Urinary bladder (tissue), 4 donors: ENCODE measurements at places on chromosomes 6 and 20.

DNA sequence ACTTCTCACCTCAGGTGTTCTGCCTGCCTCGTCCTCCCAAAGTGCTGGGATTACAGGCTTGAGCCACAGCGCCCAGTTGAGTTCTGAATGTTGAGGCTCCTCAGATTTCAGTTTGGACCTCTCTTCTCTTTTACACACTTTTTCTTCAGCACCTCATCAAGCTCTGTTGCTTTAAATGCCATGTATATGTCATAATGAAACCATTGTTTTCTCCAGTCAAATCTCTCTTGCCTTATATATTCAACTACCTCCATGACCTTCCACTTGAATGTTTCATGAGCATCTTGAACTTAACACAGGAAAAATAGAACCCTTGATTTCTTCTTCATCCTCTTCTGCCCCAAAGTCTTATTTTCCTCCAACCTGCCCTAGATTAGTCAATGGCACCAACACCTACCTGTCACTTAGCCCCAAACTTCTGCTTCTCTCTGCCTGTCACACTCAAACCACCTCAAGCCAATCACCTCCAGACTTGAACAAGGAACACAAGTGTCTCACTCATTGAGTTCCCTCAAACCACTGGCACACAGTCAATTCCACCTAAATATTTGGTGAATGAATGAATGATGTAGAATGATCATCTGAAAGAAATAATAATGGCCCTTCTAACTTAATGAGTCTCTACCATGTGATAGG is 161.0 kb upstream of the SGK1 start:
- no peak for DNase-seq

DNA sequence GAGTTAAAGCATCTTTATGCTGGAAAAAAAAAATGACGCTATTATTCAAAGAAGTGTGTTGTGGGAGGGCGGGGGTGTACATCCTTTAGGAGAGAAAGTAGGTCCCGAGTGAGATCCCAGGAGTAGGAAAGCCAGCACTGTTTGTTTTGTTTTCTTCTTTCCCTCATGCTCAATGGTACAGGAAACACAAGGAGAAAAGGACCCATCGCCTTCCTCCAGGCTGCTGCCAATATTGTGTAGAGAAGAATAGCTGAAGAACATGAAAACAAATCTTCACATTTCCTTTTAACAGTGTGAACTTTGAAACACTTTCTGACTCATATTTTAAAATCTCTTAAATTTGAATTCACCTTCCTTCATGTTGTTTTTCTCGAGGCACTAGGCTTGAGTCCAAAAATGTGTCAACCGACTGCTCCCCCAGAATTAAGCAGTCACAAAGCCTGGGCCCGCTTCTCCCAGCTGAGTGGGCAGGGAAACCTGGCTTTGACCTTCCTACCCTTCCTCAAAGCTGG is 22.3 kb downstream of the PPP1R16B start:
- no peak for DNase-seq

DNA sequence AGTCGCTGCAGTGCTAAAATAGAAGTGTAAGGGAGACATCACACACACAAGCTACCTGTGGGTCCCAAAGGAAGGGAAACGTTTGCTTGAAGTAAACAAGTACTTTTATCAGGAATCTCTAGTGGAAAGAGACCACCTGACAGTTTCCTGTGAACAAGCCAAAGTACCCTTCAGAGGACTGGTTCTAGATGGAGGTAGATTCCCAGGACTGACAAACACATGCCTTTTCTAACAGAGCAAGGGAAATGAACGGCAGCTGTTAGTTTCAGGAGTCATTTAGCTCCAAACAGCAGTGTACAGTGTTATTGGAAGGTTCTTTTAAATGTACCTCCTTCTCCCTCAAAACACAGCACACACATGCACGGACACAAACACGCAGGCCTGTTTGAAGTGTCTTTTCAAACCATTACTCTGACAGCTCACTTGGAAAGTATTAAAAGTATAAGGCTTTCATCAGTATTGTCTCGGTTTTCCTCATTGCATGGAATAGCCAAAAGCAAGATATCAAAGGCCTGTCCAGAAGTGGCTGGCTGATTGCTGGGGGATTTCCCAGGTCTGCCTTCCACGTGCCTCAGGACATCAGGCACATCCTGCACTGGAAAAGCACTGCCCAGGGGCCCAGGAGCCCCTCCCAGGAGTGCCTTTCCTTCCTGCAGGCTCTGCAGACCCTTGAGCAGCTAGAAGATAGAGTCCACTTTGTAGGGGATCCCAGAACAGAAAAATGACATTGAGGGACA is 393.2 kb upstream of the SOX4 start:
- DNase-seq = no peak

GRCh38 chr6:104711371-104711770 is 148.3 kb downstream of the HACE1 start:
- no peak for DNase-seq

- DNase-seq = no peak
Measured at GRCh38 chr6:116390581-116390980, 19.8 kb downstream of the DSE start.

GRCh38 chr6:21886542-21887151 is 293.1 kb downstream of the SOX4 start:
- DNase-seq = no peak

DNA sequence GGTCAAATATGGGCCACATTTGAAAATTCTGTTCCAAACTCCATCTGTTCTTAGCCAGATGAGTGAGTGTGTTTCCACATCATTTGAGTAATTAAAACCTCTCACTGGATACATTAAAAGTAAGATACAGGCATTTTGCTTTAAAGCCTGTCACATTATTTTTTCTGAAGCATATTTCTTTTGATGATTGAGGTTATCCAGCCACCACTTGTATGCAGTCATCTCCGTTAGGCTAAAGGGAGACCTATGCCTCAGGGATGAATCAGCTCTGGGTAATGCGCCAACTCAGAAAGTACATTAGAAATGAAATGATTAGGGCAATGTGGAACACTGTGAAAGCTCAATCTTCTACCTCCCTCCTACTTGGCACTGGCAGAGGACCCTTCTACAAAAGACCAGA is 90.7 kb downstream of the SNAP25 start:
- DNase-seq = no peak

DNA sequence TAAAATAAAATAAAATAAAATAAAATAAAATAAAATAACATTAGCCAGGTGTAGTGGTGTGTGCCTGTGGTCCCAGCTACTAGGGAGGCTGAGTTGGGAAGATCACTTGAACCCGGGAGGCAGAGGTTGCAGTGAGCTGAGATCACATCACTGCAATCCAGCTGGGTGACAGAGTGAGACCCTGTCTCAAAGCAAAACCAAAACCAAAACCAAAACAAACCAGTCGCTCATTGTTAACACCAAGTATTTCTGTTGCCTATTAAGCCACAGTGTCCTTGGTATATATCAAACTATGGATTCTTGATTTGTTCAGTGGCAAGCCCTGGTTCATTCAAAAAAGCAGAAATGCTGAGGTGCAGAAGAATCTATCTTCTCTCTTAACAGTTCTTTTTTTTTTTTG is 65.7 kb downstream of the PYGB start:
- DNase-seq = no peak

- DNase-seq = no peak
Measured at GRCh38 chr20:8525017-8525343, 392.9 kb downstream of the PLCB1 start.

DNA sequence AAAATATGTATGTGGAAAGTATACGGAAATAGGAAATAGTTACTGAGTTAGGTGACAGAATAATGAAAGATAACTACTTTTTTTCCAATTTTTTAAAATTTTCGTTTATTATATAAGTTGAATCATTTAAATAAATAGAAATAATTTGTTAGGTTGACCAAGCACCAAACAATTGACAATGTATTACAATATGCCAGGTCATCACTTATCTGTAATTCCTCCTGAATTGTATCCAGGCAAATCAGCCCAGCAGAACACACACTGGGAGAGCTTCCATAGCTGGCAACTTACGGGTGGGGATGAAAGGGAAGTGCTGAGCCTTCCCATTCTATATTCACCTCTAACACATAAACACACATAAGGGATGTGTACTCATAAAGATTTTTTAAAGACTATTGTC is 40.7 kb downstream of the FAXC start:
- no peak for DNase-seq

DNA sequence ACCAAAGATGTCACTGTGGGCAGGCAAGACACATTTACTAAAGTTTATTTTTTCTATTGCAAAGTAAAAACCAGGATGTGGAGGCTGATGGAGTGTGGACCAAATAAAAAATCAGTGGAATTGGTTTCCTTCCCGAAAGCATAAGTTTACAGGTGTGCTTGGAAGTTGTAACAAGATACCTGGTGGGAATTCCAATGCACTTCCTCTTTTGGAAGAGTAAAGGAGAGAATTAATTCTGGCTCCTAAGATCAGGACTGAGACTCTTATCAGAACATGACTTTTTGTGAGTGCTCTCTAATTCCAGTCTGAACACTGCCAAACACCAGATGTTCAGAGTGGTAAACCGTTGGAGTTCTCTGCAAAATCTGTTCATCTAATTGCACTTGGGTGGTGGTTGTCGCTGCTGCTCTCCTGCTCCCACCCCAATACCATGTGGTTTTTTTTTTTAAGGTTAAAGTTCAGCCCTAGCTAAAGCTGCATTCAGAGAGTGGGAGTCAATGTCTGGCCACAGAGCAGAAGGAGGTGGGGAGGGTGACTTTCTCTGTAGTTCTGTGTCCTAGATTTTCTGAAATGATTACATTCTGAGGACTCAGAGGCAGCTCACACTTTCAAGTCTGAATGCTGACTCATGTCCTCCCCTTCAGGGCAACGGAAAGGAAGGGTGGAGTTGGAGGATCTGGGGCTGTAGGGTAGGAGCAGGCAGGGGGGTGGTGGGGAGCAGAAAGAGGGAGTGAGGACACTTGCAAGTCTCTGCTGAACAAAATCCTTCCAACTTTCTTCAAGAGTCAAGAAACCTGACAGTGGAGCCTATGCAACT is 275.8 kb upstream of the PRDM1 start:
- DNase-seq = no peak

DNA sequence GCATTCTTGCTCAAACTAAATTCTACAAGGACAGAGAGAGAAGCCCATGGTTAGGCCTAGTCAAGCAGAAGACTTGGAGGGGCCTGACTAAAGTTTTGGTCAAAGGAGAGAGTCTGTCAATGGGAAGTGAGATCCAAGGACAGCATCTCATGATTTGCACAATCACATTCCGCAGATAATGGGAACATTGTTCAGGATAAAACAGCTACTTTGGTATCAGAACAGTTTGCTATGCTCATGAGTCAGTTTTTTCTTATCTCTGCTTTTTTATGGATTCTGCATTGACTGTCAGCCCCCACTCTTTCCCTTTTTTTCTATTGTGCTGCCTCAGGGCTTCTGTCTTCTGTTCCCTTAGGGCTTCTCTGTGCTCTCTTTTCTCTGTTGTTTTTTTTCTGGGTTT is 28.6 kb downstream of the AKAP7 start:
- DNase-seq = no peak

- DNase-seq = no peak
Measured at GRCh38 chr20:13786143-13786828, 1.5 kb downstream of the NDUFAF5 start.

- DNase-seq = no peak
Measured at GRCh38 chr6:15239616-15240364, 6.1 kb upstream of the JARID2 start.

- DNase-seq = no peak
Measured at GRCh38 chr6:134039116-134039515, 13.3 kb downstream of the SLC2A12 start.

GRCh38 chr6:105550955-105551620 is 148.2 kb upstream of the PREP start:
- DNase-seq = no peak

GRCh38 chr6:72649032-72649984 is 27.4 kb downstream of the KCNQ5 start:
- no peak for DNase-seq

GRCh38 chr6:27867945-27868300 is 44.3 kb downstream of the OR2B2 start:
- DNase-seq = no peak

DNA sequence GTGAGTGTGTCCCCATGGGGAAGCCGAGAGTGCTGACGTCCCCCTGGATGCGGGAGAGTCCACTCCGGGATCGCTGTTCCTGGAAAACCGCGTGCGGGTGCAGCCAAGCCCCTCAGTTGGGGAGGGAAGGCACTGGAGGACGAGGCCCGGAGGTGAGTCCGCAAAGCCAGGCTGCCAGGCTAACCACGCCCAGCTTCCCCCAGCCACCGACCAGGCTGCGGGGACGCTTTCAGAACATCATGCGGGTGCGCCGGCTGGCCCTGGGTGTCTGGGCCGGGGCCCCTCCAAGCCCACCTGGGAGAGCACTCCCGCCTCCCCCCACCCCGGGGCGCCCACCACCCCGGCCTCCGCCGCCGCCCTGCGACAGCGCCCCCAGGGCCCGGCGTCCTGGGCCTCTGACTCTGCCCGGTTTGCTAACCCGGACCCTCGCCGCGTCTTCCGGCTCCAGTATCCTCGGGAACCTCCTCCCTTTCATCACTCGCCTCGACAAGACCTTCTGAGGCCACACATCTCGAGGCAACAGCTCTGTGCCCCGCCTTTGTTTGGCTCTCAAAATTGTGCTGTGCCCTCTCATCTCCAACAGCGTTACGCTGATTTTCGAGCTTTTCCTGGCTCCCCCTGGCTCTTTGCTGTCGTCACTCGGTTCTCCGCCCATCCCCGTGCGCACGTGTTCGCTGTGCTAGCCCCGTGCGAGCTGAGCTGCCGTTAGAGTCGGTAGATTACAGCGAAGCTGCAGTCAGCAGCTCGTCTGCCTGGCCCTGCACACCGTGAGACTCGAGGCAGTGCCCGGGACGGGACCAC is 47.1 kb upstream of the ENTPD6 start:
- peak; percentile 14 for DNase-seq

DNA sequence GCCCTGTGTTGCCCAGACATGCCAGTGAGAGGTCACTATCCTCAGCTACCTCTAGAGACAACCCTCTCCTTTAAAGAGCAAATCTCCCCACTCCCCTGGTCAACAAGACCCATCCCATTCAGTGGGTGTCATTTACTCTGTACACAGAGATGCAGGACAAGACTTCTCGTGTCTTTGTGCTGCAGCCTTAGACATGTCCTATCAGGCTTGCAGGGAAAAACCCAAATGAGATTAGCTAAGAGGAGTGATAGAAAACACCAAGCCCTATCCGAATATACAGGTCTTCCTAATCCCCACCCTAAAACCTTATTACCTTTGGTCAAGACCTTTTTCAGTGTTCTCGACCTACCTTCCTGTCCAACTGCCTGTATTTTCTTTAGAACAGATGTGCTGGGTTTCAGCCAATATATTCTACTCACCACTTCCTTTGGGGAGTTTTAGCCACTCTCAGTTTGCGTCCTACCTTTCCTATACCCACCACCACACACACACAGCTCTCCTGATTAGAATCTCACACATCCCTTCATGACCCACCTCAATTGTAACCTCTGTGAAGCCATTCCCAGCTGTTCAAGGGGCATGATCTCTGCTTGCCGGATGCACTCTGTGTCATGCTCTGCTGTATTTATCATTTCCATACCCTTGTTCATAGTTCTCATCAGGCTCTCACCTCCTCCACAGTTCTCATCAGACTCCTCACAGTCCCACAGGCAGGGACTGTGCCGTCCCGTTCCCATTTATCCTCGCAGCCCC is 39.7 kb downstream of the TRAM2 start:
- DNase-seq = no peak
